ENCODE measurements at places on chromosomes 6 and 20.

- no peak for DNase-seq
Measured at GRCh38 chr6:91506509-91506908, 919.6 kb upstream of the MAP3K7 start.

GRCh38 chr6:43682724-43683429, 4.7 kb downstream of the MRPS18A start:
- no peak for DNase-seq

DNA sequence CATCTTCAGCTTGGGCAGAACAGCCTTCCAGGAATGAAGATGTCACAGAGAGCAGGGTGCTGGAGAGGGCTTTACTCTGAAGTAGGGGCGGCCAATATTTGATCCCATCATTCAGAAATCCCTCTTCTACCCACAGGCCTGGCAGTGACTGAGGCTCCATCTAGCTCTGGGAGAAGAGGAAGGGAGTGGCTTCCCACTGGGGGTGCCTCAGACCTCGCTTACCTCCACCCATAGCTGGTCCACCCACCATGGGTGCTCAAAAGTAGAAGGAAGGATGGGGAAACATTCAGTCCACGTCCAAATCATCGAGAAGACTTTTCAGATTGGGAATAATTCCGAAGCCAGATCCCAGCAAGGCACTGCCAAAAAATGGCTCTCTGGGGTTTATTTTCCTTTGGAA, 11.8 kb upstream of the THBD start:
- DNase-seq: no peak

- DNase-seq: no peak
Measured at GRCh38 chr6:42340511-42340910, 111.2 kb downstream of the TRERF1 start.

DNA sequence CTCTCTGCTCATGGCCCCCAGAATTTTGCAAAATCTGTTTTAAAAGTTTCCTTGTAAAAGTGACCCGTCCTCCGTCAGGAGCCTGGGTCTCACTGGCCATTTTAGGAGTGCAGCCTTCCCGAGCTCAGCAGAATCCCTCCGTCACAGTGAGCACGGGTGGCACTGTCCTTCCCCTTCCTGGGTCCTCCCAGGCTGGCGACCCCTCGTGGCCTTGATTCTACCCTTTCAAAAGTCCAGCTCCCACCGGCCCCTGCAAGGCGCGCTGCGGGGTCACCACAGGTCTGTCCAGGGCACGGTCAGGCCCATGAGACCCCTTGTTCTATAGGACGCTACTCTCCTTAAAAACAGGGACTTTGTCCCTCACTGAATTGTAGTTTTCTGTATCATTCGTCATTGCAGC, 112.7 kb downstream of the PSMB1 start:
- no peak for DNase-seq
